ENCODE measurements at places on chromosomes 16 and 17.

- DNase-seq: no peak
Observed at GRCh38 chr17:39665642-39666224, 584 bp downstream of the TCAP start.

DNA sequence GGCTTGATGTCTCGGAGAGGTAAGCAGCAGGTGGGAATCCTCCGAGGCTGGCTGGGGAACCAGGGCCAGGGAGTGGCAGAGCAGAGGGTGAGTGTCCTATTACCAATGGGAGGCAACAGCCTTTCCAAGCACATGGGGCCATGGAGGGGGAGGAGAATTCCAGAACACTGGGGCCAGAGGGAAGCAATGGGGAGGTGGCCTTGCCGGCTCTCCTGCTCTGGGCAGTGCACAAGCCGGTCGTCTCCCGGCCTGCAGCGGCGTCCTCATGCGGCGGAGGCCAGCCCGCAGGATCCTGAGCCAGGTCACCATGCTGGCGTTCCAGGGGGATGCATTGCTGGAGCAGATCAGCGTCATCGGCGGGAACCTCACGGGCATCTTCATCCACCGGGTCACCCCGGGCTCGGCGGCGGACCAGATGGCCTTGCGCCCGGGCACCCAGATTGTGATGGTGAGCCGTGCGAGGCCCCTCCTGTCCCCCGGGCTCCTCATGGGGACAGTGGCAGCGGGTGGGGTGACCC is 21.9 kb downstream of the SGSH start:
- no peak for DNase-seq

- no peak for DNase-seq
Observed at GRCh38 chr16:81616321-81617020, 162.6 kb upstream of the PLCG2 start.

GRCh38 chr17:19265755-19266154 is 28.6 kb downstream of the EPN2 start:
- DNase-seq: no peak

- no peak for DNase-seq
Observed at GRCh38 chr16:70790815-70791214, 10.1 kb downstream of the VAC14 start.

DNA sequence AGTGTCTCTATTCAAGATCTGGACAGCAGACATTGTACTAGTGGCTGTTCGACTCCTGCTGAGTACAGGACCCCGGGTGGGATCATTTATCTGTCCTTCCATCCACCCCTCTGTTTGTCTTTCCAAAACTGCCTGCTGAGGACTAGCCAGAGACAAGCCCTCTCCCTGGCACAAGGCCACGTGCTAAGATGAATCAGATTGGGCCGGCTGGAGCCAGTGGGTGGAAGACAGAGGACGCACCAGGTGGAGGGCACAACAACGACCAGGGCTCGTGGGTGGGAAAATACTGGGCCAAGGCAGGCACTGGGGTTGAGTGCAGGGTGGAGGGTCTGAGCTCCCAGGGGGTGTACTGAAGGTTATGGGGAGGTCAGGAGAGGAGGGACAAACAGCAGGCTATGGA is 1.4 kb upstream of the CA7 start:
- no peak for DNase-seq

DNA sequence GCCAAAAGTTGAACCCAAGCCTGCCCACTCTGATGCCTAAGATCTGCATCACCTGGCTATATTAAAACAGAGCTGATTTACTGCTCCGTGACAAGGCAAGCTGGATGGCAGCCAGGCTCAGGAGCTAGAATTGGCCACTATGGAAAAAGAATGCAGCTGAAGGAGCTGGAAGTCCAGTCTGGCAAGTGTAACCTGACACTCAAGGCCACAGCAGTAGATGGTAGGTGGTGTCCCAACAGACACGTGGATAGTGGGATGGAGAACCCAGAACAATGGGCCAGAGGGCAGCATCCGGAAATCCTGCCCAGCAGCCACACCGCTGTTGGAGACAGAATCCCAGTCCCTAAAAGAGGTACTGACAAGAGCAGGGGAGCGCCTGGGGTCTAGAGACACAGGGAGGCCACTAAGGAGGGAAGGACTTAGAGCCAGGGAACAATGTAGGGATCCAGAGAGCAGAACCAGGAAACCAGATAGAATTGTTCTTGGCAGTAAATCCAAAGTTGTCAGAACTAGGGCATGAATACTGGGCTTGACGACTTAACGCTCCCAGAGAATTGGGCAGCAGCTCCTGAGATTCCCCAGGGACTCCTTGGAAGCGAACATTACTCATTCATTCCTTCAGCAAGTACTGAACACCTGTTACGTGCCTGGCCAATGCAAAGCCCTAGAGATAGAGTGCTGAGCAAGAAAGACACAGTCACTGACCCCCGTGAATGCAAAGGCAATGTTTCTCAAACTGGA is 85.7 kb downstream of the CDYL2 start:
- no peak for DNase-seq

- DNase-seq: peak; percentile 84
Observed at GRCh38 chr17:40952661-40953060, 14.1 kb downstream of the KRT39 start.

- peak; percentile 83 for DNase-seq
Observed at GRCh38 chr17:50866261-50866949, at the start of gene TOB1. Gene TOB1, minus strand, starts transcription at chr17:50866354. Its CDS starts 2,337 bp downstream, at chr17:50864017.

DNA sequence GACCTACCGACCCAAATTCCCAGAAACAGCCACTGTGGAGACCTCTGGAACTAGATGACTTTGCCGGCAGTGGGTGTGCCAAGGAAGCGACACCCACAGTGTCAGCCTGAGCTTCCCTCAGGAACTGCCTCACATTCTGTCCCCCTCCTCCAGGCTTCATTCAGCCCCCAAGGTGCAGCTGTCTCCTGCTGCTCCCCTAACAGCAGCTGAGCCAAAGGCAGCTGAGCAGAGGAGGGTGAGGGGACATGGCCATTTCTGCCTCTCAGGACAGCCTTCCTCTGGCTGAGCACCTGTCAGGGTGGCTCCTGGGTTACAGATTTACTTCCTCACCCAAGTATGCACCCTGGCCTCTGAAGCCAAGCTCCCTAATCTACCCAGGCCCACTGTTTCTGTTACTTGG is 22.1 kb upstream of the MTMR4 start:
- DNase-seq: no peak

DNA sequence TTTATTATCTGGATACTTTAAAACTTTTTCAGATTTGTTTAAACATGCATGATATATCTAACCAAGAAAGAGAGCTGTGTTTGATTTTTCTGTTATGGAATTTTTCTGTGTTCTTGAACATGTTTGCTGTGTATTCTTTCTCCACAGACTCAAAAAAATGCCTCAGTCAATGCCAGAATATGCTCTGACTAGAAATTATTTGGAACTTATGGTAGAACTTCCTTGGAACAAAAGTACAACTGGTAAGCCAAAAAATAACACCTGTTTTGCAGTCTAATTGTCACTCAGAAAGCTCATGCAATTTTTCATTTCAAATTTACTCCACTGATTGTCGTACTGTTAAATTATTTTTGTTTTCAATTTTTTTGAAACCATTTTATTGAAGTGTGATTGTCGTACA is 15.3 kb upstream of the ABCC11 start:
- DNase-seq: no peak

GRCh38 chr16:49491771-49492761 is 118.5 kb downstream of the C16orf78 start:
- DNase-seq: no peak

DNA sequence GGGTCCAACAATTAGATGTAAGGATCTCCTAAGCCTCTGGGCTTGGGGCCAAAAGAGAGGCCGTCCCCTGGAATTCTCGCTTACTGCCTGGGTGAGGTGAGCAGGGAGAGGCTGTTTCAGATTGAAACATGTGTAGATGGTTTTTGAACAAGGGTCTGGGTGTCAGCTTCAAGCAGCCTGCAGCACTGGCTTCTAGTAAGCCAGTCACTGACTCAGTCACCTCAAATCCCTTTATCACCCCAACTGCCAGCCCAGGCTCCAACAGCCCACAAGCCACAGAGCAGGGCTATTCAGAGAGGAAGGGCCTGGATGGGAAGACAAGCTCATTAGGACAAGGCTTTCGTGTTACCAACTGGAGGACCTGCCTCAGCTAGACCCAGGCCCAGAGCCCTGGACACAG is 180.2 kb downstream of the CCT6B start:
- DNase-seq: no peak

- DNase-seq: no peak
Observed at GRCh38 chr16:2415085-2415484, 14.2 kb upstream of the CCNF start.

GRCh38 chr17:72642720-72643119 is 449.8 kb downstream of the SLC39A11 start:
- no peak for DNase-seq
